ENCODE measurements at places on chromosomes 5 and 9.

DNA sequence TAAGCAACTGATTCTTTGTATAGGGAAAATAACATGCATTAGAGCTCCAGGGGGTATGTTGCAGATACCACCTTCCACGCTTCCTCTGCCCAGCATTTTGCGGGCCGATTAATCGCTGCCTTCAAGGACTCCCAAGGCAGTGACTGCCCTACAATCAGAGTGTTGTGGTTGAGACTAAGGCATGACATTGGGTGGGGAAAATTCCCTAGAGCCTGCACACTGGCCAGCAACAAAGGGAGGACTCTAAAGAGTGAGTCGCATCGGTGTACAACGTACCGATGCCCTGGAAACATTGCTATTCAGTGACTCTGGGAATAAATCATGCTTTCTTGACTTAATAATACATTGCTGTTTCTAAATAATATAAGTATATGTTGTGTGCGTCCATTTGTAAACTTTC, 119.7 kb downstream of the ZNF462 start:
- DNase-seq: no peak

DNA sequence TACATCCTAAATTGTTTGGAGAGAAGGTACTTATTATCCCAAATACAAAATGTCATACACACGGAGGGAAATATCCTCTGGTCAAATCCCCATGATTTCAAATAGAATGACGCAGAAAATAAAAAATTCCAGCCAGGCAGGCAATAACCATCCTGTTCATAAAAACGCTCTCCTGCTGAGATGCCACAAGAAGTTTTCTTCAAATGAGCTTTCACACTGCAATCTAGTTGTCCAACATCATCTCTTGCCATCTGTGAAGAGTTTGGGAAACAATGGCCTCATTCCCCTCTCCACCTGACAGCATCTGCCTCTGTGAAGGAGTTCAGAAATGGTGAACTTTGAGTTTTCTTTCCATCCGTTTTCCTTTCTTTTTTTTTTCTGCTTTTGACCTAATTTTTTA, 83.3 kb upstream of the SLC30A5 start:
- DNase-seq: no peak

DNA sequence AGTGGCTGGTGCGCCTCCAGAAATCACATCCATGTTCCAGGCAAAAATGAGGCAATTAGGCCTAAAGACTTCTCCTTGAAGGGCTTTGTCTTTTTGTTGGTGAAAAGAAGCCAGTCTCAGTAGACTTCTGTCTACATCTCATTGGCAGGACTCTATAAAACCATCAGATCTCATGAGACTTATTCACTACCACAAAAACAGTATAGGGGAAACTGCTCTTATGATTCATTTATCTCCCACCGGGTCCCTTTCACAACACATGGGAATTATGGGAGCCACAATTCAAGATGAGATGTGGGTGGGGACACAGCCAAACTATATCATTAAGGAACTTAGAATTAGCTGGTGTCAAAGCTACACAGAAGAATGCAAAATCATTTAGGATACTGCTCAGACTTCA, 77.7 kb upstream of the SNX2 start:
- DNase-seq: no peak

- no peak for DNase-seq
Observed at GRCh38 chr5:73908395-73908794, 282.4 kb downstream of the ARHGEF28 start.

- DNase-seq: no peak
Observed at GRCh38 chr9:100190339-100190738, 91.3 kb downstream of the INVS start.

GRCh38 chr5:141883892-141884318, 5.7 kb upstream of the PCDH1 start:
- DNase-seq: no peak

Data from stimulated activated CD8-positive, alpha-beta memory T cell treated with anti-CD3 and anti-CD28 coated beads, Interleukin-12 subunit alpha, Interleukin-12 subunit beta, amount 100 ng/mL, for 4 hours (primary cell).